CD4-positive, alpha-beta T cell treated with Interleukin-12 subunit alpha and Interleukin-12 subunit beta, for 1 hour (primary cell): ENCODE measurements at places on chromosomes 4 and X.

- no peak for DNase-seq
These were observed 29.5 kb upstream of the MTNR1A start for GRCh38 chr4:186584912-186585311.

DNA sequence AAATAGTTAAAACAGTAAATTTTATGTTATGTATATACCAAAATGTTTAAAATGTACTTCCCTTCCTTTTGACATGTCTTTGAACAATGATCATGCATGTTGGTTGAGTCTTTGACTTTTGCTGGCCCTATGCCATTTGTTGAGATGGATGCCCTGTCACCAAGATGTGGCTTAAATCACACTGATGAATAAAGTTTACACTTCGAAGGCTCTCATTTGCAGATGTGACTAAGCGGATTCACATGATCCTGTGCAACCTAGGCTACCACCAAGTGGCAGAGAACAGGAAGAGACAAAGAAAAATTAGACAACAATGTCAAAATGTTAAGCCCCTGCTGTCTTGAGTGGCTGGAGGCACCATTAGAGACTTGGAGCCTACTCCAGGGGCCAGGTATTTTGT is 139.9 kb downstream of the RAB28 start:
- DNase-seq = no peak

DNA sequence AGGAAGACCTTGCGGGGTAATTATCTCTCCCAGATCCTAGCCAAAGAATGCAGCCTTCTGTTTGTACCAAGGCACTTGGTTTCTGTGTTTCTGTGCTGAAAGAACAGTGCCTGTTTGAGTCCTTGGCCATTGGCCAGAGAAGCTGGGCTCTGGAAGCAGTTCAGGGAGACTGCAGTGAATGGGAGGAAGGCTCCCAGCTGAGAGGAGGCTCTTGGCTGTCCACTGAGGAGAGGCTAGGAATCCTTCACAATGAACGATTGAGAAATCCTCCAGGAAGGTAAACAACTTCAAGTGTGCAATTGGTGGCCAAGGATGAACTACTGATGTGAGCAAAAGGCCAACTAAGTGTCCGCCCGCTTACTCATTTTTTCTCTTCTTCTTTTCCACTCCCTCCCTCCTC is 61.3 kb downstream of the HS3ST1 start:
- no peak for DNase-seq

- DNase-seq = no peak
These were observed 44.8 kb downstream of the SHOX start for GRCh38 chrX:675279-675954.

- no peak for DNase-seq
These were observed 18.3 kb downstream of the QDPR start for GRCh38 chr4:17493619-17494018.

DNA sequence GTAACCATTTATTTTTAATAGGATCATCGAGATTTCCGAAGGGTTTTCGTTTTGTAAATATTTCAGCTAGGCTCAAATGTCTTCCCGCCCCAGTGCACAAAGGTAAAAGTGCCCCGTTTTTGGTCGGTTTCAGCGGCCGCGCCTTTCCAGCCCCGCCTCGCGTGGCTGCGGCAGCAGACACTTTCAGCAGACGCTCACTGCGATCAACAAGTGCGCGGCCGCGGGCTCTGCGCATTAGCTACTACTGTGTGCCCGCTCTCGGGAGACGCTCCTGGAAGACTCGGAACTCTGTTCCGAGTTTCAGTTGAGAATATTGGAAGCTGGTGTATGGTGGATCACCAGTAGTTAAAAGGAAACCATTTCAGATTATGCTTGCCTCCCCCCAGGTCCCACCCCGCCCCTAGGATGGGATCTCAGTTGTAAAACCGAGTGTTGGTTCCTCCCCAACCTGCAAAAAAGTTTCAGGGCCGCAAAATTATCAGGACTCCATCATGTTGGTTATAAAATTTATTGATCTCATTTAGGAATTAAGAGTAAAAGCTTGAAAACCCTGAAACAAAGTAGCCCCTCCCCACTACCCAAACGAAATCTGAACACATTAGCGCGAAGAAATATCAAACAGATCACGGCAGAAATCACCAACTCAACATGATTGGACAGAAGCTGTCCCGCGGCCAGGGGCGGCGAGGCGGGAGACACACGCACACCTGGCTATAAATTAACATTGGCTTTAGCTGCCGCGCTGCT is 2.2 kb downstream of the SOX3 start:
- no peak for DNase-seq

GRCh38 chr4:107888237-107888636 is 43.1 kb upstream of the CYP2U1 start:
- DNase-seq = no peak

GRCh38 chr4:112721627-112722026 is 84.7 kb downstream of the LARP7 start:
- no peak for DNase-seq

- no peak for DNase-seq
These were observed 242.7 kb upstream of the WDFY3 start for GRCh38 chr4:85209161-85209560.

DNA sequence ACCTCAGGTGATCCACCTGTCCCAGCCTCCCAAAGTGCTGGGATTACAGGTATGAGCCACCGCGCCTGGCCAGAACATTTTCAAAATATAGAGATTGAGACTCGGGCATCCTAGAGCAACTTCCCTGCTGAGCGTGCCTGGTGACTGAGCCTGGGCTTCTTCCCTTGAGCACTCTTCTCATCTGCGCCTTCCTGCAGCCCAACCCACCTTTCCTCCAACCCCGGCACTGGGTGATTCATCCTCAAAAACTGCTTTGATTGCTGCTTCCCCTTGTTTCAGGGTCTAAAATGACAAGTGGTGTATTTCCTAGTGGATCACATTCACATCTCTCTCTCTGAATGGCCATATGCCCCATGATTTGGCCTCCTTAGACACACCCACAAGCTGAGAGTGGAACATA is 37.8 kb downstream of the PHKA2 start:
- DNase-seq = no peak

DNA sequence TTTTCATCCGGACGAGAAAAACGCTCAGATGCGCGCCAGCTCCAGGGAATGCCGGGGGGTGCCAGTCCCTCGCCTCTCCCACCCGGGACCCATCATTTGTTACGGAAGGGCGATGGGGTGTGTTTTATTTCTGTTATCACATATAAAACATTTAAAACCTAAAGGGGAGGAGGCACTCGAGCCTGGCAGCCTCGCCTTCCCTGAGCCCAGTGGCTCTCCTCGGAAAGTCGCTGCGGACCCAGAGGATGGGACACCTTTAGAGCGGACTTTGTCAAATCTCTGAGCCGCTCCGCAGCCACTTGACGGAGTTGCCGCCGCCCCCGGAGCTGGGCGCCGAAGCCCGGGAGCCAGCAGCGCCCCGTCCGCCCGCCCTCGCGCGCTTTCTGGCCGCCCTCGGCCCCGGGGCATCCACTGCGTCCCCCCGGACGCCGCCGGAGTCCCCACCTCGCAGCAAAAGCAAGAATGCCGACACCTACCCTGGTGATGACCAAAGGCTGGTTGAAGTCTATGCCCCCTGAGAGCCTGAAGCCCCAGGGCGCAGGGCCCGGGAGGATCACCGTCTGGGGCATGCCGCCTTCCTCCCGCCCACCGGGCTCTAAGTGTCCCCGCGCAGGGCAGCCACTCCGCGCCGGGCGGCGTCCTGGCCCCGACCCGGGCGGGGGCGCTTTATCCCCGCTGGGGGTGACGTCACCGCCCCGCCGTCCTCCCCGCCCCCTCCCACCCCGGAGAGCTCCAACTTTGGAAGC is at the start of gene PDLIM3:
PDLIM3 (minus strand) TSS at position 642 of the 746 bp plus-strand sequence; CDS start at position 569, 73 bp downstream.
- no peak for DNase-seq

- DNase-seq = no peak
These were observed 38.7 kb downstream of the ANXA5 start for GRCh38 chr4:121658125-121658524.

DNA sequence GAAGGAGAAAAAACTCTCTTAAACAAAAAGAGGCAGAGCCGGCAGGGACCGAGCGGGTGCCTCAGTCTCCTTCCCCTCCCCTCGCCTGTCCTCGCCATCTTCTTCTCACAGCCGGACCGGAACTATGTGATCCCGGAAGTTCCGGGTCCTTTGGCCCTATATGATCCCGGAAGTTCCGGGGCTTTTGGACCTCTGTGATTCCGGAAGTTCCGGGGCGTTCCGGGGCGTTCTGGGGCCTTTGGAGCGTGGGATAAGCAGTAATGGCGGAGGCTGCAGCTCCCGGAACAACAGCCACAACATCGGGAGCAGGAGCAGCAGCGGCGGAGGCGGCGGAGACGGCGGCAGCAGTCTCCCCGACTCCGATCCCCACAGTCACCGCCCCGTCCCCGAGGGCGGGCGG is 98.9 kb upstream of the MED14 start:
- no peak for DNase-seq

DNA sequence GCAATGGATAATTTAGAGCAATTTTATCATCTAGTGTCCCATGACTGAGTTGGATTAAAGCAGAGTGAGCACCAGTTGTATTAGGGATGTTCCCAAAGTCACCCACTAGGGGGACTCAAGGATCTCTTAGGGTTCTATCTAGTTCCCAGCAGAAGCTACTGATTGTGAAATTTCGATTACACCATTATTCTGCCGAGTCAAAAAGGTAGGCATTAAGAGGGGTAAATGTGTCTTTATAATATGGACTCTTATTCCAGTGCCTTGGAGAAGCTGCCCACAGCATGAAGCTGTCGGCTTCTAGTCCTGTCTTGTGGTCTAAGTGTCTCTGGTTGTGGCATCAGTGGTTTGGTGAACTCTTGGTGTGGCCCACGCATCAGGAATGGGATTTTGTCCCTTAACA is 53.3 kb downstream of the RGS12 start:
- peak; percentile 61 for DNase-seq

DNA sequence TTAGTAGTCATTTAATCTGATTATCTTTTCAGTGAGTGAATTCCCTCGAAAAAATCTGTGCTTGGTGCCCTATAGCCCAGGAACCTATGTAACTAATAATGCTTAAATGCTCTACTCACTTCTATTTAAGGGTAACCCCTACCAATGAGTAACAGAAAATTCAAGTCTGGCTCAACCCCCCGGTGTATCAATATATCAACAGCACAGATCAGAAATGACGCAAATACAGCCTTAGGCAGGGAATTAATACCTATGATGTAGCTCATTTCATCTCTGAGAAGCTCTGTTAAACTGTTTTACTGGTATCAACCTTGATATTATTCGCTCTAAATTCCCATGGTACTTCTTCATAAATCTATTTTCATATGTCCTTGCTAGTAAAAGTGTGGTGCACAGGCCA is 28.6 kb downstream of the PDGFC start:
- DNase-seq = no peak

- DNase-seq = no peak
These were observed 12.0 kb downstream of the FRMD7 start for GRCh38 chrX:132115792-132116191.

DNA sequence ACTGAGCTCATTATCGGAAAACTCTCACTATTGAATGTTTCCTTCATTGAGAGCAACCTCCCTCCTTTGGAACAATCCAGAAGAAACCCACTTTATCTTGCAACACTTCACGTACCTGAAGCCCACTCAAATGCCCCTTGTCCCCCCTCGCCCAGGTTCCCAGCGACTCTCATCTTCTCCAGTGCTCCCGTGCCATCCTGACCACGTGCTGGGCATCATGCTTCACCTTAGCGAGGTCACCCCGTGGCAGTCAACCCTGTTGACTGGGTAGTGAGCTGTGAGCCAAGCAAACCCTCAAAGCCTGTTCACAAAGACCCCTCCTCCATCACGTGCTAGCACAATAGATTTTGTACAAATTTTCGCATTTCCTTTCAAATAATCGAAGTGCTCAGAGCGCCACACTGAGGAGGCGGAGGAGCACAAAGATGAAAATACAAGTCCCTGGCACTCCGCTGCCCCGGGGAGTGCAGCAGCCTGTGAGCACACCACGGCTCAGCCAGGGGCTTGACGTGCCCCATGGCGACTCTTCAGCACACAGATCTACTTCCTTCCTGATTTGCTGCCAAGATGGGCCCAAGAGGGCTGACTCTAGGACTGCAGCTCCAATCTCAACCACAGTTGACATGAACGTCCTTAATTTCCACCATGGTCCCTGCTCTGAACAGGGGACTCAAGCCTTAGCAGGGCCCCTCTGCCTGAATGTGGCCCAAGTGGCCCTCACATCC is 15.6 kb downstream of the PDZD4 start:
- no peak for DNase-seq

- no peak for DNase-seq
These were observed 80.6 kb downstream of the MFAP3L start for GRCh38 chr4:169945636-169946035.

- DNase-seq = no peak
These were observed 229.4 kb downstream of the LDB2 start for GRCh38 chr4:16669036-16669435.

GRCh38 chr4:88613417-88613875 is 21.2 kb downstream of the HERC3 start:
- peak; percentile 81 for DNase-seq

GRCh38 chrX:127577884-127578283 is 474.3 kb downstream of the ACTRT1 start:
- DNase-seq = no peak

DNA sequence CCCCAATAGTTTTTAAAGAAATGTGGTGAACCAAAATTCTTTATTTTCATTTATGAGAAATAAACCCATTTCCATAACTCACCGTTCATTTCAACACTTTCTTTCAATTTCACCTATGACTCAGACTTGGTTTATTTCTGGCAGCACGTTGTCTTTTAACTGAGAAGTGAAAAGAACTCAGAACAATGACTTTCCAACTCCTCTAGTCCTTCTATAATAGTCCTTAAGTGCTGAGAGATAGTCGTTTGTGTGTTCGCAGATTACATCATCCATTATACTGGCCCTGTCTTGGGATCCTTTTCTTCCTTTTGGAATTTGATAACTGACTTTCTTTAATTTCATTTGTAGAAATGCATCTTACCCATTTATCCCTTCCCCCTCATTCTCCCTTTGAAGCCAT is 113.6 kb downstream of the GLUD2 start:
- DNase-seq = no peak

- no peak for DNase-seq
These were observed 301.2 kb upstream of the ARSJ start for GRCh38 chr4:114280645-114281044.

DNA sequence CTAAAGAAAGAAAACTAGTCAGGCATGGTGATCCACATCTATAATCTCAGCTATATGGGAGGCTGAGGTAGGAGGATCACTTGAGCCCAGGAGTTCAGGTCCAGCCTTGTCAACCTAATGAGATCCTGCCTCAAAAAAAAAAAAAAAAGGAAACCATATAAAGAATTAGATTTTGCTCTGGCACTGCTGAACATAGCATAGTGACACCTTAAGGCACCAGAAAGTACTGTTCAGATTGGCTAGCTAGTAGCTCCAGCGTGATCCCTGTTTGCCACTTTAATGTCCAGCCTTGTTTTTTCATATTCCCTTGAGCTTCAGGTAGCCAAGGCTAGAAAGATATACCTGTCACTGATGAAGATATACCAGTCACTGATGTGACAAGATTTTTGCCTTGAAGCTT is 34.1 kb downstream of the EXOC1 start:
- DNase-seq = no peak

DNA sequence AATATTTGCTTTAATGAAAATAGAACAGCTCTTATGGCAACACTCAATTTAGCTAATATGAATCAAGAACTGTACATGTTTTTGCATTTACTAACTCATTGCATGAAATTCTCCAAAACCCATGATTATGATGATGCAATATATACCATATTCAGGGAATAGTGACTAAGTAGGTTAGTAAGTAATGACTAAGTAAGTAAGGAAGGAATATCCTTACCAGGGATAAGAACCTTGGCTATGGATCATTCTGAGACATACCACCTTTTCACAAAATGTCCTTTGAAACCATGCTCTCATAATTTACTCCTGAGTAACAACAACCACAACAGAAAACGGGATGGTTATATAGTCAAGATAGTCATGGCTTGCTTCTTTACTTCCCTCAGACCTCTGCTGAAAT is 1513.0 kb downstream of the STIM2 start:
- DNase-seq = no peak

- DNase-seq = peak; percentile 16
These were observed 132.2 kb downstream of the STIM2 start for GRCh38 chr4:26992657-26993361.
